ENCODE measurements at places on chromosomes 1 and 21. TPM values are rescaled to one million over a fixed set of nuclear protein-coding genes. Genes with fewer than 3 reads are reported as not detected.

Gene MCOLN3
- total RNA-seq = 0.32 TPM

Gene ANKRD65
- 12.5 TPM for total RNA-seq

Gene LRRC71
- total RNA-seq = not detected

Gene DNAH14
- total RNA-seq = 1.4 TPM

DNA sequence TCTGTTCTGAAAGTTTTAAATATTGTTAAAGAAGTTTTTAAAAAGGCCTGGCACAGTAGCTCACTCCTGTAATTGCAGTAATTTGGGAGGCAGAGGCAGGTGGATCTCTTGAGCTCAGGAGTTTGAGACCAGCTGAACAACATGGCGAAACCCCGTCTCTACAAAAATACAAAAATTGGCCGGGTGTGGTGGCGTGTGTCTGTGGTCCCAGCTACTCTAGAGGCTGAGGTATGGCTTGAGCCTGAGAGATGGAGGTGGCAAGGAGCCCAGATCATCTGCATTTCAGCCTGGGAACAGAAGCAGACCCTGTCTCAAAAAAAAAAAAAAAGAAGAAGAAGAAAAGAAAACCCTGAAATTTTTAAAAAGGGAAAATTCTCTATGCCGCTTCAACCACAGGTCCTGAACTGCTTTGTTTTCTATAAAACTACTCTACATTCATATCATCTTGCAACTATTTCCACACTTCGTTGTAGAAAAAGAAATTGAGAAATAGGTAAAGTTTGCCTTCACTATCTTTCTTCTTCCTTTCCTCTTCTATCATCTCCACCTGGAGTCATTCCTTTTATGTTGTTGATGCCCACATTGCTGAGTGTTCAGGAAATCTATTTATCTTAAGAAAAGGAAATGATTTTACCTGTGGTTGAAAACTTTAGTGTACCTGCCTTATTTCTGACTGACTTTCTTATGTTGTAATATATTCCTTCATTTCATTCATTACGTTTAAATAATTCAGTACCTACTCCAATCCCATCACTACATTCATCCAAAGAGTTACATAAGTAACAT, 1.7 kb downstream of the ATP6V1G3 start:
- no peaks in the 10 kb centered on the region for H3K27me3 ChIP-seq
- no peak overlapping the region for H3K4me3 ChIP-seq
- no peaks in the 10 kb centered on the region for H3K4me1 ChIP-seq
- H3K27ac ChIP-seq = no peak overlapping the region
- no peak for DNase-seq

GRCh38 chr1:64848803-64849202, 103.9 kb downstream of the RAVER2 start:
- no peak overlapping the region for H3K4me3 ChIP-seq
- peaks cover 46% of the 10 kb centered on the region for H3K36me3 ChIP-seq
- H3K27me3 ChIP-seq = no peaks in the 10 kb centered on the region
- DNase-seq = no peak

GRCh38 chr1:62436039-62436465, 797 bp upstream of the USP1 start:
- no peaks in the 10 kb centered on the region for H3K36me3 ChIP-seq
- H3K27me3 ChIP-seq = no peaks in the 10 kb centered on the region
- peak overlapping the region; percentile 97 for H3K27ac ChIP-seq
- H3K4me3 ChIP-seq = peak overlapping the region; percentile 91
- peaks cover 23% of the 10 kb centered on the region for H3K4me1 ChIP-seq
- DNase-seq = no peak

DNA sequence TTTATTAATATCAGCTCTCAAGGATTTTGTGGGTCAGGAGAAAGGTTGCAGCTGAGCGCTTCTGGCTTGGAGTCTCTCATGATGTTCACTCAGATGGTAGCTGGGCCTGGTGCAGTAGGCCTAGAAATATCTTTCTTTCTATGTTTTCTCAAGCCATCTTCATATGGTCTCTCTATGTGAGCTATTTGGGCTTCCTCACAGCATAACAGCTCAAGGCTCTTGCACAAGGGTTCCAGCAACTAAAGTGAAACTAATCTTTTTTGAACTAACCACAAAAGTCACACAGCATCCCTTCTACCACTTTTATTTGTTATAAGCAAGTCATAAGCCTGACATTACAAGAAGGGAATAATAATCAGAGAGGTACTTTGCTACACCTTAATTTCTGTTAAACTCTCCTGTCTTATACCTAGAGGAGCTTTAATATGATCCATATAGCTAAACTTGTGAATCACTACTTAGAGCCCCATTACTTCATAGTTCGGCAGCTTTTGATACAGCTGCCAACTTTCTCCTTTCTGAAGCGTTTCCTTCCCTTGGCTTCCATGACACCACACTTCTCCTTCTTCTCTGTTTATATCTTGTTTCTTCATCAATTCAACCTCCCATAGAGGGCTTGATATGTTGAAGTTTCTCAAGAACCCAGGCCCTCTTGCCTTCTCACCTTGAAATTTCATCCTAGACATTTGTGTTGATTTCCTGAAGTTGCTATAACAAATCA, 720.2 kb downstream of the LTN1 start:
- no peaks in the 10 kb centered on the region for H3K4me1 ChIP-seq
- H3K4me3 ChIP-seq = no peak overlapping the region
- no peaks in the 10 kb centered on the region for H3K27me3 ChIP-seq
- DNase-seq = no peak

GRCh38 chr21:27258742-27259448, 292.0 kb upstream of the ADAMTS5 start:
- H3K36me3 ChIP-seq = no peaks in the 10 kb centered on the region
- H3K27ac ChIP-seq = no peak overlapping the region
- DNase-seq = no peak
- no peaks in the 10 kb centered on the region for H3K27me3 ChIP-seq
- no peak overlapping the region for H3K4me3 ChIP-seq
- no peaks in the 10 kb centered on the region for H3K4me1 ChIP-seq

All from ascending aorta (tissue), 2 donors.